ENCODE measurements at places on chromosomes 1 and 21.

DNA sequence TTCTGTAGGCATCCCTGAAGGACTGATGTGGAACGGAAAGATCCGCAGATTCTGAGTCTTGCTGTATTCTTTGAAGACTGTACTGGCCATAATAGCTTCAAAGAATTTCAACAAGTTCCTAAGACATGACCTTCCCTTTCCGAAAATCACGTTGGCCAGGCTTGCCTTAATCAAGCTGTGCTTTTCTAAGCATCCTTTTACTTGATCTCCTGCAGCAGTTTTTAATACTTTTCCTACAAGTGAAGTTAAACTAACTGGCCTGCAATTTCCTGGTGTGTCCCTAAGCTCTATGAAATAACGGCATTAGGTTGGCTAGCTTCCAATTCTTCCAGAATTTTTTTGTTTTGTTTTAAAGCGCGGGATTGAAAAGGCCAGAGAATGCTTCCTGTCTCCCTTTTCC is 40.3 kb downstream of the SPAG17 start:
- DNase-seq = no peak

GRCh38 chr1:182430263-182431068 is 19.5 kb upstream of the RGSL1 start:
- no peak for DNase-seq

GRCh38 chr1:224592636-224593582 is 23.2 kb upstream of the CNIH3 start:
- DNase-seq = no peak

GRCh38 chr1:198780376-198780775 is 141.5 kb downstream of the PTPRC start:
- DNase-seq = no peak

- DNase-seq = no peak
Observed at GRCh38 chr1:97640677-97641076, 280.2 kb downstream of the DPYD start.

- no peak for DNase-seq
Observed at GRCh38 chr21:25326181-25326580, 281.1 kb downstream of the MRPL39 start.

DNA sequence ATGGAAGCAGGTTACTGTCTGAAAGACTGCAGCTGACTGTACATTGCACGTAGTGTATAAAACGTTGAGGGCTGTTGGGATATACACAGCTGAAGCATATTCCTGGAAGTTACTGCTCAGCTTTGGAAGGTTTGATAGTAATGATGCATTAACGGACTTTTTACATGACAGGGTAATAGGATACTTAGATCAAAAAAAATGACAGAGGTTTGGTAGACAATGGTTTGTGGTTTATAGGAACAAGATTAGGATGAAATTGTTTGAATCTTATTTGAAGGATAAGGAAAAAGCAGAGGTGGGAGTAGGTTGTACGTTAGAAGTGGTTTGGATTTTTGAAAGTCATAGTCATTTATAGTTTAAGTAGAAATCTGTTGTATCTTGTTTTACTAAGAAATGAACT is 33.0 kb downstream of the ADGRL2 start:
- no peak for DNase-seq

GRCh38 chr1:206727981-206728696 is 42.4 kb upstream of the IL19 start:
- no peak for DNase-seq

DNA sequence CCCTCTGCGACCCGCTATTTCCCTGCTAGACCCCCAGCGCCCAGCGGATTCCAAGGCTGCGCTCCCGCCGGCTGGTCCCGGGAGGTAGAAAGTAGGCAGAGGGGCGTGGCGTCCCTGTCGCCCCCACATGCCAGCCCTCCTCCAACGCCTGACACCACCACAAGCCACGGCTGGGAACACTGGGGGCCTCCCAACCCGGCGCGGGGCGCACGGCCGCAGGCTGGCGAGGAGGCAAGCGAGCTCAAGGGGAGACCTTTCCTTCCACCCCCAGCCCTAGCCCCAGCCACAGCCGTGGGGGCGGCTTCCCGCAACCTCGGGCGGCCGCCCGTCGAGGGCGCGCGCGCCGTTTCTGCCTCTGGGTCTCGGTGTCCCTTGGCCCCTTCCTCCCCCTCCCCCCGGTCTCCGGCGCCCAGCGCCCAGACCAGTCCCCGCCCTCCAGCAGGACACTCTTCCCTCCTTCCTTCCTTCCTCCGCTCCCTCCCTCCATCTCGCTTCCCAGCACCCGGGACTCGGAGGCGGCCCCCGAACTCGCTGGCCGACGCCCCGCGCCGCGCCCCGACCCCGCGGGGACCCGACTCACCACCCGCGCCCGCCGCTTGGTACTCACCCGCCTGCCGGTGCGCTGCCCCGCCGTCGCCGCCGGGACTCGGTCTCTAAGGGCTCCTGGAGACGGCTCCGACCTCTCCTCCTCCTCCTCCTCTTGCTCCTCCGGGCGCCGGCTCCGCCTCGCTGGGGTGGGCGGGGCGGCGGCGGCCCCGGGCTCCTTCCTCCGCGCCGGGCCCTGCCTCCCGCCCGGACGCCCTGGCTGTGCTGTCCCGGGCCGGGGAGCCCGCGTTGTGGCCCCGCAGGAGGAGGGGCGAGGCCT is at the start of gene GNG12:
Gene GNG12, minus strand, starts transcription at position 731 of the 865 bp plus-strand sequence. CDS start 125,781 bp downstream, outside the sequence.
- peak; percentile 69 for DNase-seq

GRCh38 chr1:173868266-173869020 is at the start of gene ZBTB37:
TSS of gene ZBTB37 (plus strand) at chr1:173868380. CDS start at chr1:173870226, 1,846 bp downstream.
- peak; percentile 93 for DNase-seq

DNA sequence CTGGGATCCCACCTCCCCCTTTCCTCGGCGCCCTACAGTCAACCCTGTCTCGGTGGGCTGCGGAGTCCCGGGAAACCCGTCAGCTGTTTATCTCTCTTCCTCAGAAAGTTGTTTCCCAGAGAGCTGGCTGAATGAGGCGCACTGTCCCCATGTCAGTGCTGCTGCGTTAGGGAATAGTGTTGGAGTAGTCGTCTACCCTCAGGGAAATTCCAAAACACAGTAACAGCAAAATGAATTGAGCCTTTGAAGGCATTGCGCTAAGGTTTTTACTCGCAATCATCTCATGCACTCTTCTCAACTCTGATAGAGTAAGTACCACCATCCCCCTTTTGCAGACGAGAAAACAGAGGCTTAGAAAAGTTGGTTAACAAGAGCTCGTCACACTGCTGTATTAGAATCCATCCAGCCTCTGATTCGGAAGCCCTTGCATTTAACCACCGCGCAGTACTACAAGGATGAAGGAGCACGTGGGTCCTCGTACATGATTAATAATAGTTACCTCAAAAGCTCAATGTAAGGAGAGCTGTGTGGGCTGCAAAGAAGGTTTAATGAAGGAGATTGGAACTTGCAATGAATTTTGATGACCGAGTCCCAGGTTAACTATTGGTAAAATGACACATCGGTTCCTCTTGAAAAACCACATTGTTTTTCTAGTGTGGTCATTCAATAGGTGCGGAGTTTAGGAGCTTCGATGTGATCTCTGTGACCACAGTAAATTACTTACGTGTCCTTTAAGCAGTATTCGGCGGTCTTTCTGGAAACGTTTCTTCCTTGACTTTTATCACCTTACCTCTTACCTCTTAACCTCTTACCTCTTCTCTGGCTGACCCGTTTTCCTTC is 788 bp upstream of the EDEM3 start:
- DNase-seq = no peak

- no peak for DNase-seq
Observed at GRCh38 chr1:218205721-218206120, 79.4 kb upstream of the RRP15 start.

- DNase-seq = no peak
Observed at GRCh38 chr21:28193189-28193588, 799.5 kb downstream of the LTN1 start.

GRCh38 chr21:25708467-25709065 is 26.1 kb downstream of the ATP5PF start:
- peak; percentile 19 for DNase-seq

DNA sequence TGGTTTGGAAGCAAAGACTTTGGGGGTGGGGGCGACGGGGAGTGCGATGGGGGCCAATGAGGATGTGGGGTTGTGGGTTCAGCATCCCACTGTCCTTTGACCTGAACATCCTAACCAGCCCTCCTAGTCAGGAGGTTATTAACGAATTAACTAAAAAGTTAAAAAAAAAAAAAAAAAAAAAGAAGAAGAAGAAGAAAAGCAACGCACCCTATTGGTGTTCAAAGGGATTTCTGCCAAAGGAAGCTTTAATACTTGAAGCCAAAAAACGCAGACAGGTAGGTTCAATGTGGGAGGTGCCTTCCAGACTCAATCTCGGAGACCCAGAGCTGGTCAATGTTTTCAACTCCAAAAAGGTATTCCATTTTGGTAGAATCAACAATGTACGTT is 2.2 kb downstream of the CLIC6 start:
- DNase-seq = no peak

- no peak for DNase-seq
Observed at GRCh38 chr1:94656967-94657366, 115.4 kb upstream of the F3 start.

DNA sequence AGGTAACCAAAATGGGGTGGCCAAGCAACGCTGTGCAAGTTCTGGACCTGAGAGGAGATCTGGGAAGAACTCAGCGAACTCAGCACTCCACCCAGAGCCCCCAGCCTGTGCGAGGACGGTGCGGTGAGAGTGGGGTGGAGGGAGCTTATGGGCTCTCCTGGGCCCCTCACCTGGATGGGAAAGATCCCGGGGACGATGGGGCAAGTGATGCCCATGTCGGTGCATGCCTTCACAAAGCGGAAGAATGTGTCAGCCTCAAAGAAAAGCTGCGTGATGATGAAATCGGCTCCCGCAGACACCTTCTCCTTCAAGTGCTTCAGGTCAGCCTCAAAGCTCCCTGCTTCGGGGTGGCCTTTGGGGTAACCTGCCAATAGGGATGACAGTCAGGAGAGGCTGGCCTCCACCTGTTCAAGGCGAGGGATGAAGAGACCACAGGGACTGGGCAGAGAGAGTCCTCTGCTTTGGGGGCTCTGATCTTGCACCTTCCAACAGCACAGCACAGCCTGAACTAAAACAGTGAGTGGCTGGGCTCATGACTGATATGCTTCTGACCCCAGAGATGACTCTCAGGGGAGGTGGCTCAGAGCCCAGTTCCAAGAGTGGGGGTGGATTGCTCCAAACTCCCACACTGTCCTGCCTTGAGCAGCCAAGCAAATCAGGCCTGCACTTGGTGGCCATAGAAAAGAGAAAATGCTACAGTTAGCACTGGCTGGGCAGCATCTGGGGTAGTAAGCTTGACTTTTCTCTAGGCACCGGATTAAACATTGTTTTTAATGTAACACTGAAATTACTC is 9.5 kb downstream of the MTHFR start:
- no peak for DNase-seq

GRCh38 chr1:66250075-66250474 is 283.9 kb upstream of the SGIP1 start:
- DNase-seq = no peak

- DNase-seq = no peak
Observed at GRCh38 chr1:45806129-45806528, 2.7 kb downstream of the MAST2 start.

DNA sequence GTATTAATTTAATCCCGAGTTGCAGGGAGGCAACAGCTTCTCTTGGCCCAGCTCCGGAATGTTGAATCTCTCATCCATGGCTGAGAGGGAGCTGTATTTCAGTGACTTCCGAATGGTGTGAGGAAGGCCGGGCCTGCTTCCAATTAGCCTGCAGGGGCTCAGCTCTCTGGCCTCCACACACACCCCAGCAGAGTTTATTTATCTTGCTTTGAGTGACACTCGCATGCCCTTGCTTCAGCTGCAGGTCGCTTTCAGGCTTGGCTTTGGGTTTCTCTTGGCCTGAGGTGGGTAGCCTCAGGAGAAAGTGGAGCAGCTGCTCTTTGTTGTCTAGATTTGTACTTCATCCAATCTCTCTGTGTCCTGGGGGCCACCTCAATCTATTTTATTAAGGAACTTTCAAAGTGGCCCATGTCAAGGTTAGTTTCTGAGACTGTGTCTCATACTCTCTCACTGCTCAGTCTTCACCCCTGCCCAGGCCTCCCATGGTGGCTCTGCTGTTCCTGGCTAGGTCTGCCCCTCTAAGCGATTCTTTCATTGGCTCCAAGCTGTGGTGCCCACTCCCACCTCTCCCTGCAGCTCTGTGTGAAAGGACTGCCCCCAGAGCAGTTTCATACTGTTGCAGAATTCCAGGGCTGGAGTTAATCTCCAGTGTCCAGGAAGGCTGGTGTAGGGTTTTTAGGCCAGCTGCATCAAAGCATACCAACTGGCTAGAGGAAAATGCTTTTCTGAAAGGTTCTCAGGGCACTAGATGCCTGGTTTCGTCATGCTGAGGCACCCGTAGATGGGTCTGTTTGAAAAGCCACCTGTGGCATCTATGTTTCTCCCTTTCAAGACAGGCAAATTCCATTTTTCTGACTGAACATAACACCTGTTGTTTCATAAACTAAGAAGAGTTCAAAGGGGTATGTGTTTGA is 153.5 kb downstream of the PLXNA2 start:
- no peak for DNase-seq

- DNase-seq = peak; percentile 65
Observed at GRCh38 chr21:31558189-31558961, 101.1 kb upstream of the SOD1 start.

DNA sequence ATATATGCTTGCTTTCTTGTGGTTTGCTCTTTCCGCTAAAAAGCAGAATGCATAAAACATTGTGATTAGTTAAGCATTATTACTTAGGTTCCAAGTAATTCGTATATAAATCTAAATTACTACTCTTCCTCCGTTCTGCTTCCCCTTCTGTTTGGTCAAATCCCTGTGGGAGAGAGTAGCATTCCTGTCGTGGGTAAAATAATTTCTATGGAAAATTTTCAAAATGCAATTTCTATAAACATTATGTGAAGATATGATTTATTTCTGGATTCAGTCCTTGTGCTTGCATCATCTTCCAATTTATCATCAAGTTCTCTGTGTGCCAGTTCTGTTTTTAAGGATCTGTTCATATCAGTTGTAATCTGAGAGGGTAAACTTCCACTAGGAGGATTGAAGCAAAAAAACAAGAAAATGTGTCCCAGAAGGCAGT is 7.2 kb upstream of the WARS2 start:
- DNase-seq = no peak

DNA sequence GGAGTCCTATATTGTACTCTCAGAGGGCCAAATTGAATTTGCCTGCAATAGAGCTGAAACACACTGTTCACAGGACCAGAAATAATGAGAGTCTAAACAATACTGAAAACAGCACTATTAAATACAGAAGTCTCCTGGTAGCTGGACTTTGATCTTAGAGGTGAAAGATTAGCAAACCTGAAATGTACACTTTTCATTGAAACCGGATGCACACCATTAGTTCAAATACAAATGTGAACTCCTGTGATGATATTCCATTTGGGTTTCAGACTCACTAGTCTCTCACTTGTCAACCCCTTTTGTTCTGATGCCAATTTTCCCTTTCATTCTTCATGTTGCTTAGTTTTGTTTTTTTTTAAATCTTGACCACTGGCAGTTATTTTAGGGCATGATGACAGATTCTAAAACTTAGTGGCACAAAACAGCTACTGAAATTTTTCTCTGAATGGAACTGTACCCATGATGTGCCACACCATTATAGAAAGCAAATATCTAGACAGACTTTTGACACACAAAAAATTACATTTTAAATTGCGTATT is 5.9 kb upstream of the TNFSF4 start:
- DNase-seq = no peak

DNA sequence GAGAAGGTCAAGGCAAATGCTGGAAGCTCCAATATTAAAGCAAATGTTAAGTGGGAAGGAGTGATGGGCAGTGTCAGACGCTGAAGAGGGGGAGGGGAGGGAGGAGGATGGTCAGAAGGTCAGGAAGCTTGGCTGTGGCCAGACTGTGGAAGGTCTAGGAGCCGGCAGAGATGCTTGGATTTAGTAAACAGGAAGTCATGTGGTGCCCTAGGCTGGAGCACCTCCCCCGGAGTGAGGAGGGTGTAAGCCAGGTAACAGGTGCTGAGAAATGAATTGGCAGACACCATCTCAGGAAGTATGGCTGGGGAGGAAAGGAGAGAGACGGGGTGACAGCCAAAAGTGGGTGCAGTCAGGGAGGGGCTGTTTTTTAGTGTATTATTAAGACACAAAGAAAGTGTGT is 17.7 kb downstream of the CSMD2 start:
- no peak for DNase-seq
